AG04450 (cell line): ENCODE measurements at places on chromosomes 3 and 15. TPM values are rescaled to one million over a fixed set of nuclear protein-coding genes. Genes with fewer than 3 reads are reported as not detected.

- DNase-seq, result no peak
Measured at GRCh38 chr15:84659904-84660781, 2.1 kb upstream of the NMB start.

GRCh38 chr3:70889162-70890019 lies 577.0 kb upstream of the MDFIC2 start:
- DNase-seq, result no peak

DNA sequence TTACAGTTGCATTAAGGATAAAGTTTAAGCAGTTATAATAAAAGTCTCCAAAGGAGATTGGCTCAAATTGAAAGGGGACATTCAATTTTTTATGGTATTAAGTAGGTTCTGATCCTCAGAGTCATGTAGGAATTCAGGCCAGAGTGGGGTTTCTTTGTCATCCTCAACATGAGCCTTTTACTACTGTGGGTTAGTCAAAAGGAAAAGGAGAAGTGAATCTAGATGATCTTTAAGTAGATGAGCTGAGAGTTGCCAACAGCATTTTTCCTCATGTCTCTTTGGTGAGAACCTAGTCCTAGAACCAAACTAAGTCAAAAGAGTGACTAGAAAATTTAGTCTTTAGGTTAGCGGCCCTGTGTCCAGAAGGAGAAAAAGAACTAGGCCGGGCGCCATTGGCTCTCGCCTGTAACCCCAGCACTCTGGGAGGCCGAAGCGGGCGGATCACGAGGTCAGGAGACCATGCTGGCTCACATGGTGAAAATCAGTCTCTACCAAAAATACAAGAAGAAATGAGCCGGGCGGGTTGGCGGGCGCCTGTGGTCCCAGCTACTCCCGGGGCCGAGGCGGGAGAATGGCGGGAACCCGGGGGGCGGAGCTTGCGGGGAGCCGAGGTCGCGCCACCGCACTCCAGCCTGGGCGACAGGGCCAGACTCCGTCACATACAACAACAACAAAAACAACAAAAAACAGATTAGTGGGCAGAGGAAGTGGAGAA lies 4.2 kb upstream of the CHL1 start:
- no peak for DNase-seq

- DNase-seq, result no peak
Measured at GRCh38 chr3:156862338-156862737, 36.2 kb downstream of the LEKR1 start.

DNA sequence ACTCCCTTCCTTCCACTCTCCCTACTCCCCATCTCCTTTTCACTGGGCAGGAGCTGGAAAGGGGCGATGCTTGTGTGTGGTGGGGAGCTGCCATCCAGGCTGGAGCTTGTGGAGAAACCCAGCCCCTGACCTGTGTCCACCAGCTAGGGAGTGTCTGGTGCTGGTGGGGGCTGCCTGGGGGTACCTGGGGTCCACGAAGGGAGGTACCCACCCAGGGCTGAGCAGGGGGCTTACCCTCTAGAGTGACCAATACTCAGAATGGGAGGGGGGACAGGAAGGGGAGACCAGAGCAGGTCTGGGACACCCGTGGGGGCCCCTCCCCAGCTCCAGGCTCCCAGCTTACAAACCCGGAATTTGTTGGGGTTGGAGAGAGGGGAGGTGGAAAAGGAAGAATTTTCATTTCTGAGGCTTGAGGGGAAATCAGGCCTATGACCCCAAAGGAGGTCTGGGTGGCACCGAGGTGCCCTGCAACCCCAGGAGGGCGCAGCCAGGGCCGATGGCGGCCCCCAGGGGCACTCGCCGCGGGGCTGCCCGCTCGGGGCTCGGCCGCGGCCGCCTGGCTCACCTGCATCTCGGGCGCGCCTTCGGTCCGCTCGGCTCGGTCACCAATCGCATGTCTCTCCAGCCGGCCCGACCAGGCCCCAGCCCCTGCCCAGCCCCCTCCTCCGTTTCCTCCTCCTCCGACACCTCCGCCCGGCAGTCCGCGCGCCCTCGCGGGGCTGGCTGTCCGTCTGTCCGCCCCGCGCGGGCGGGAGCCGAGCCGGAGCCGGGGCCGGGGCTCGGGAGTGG lies 773 bp downstream of the LINGO1 start:
- DNase-seq, result no peak

DNA sequence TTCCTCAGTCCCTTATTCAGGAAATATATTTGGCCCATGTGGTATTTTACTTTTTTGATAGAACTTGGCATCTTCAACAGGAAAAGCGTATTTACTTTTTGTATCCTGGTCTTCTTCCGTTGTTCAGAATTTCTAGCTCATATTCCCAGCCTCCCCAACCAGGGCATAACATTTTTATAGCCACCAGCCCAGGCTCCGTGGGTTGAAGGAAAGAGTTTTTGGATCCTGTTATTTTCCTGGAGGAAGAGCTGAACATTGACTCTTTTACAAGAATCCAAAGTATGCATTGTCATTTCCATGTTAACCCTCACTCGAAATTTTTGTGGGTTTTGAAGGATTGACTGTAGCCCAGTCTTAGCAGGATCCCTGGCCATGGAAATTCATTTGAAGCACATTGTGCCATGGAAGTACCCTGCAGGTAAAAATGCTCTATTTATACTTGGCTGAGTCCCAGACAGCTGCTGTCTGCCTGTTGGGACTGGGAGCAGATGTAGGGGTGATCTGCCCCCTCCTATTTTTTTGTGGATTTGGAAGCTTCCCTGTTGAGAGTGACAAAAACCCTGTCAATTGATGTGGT lies 98.8 kb downstream of the AKAP13 start:
- no peak for DNase-seq

DNA sequence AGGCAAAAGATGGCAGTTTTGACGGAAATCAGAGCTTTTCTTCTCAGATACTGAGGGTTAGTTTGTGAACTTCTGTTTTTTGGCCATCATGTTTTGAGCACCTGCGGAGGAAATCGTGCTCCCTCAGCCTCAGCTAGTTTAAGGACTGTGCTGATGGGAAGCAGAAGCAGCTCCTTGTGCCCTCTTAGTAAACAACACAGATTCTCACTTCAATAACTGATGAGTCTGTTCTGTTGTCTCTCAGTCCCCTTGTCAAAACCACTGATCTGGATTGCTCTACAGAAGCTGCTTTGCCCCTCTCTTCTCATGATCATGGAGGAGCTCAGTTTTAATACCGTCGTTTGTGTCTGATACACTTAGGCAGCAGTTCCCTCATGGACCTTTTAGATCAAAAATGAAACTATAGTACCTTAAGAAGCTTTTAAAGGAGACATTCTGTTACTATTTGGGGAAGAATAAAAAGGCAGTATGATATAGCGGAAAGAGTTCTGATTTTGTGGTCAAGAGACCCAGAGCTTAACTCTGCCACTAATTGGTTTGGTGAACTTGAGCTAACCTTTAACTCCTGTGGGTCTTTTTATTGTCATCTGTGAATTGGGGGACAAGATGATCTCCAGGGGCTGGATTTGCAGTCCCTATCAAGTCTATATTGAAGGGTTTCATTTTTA lies 152.6 kb downstream of the BBX start:
- DNase-seq, result no peak

DNA sequence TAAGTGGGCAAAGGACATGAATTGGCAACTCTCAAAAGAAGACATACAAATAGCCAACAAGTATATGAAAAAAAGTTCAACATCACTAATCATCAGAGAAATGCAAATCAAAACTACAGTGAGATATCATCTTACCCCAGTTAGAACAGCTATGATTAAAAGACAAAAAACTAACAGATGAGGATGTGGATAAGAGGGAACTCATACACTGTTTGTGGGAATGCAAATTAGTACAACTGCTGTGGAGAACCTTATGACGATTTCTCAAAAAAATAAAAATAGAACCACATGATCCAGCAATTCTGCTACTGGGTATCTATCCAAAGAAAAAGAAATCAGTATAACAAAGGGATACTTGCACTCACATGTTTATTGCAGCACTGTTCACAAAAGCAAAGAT lies 28.6 kb downstream of the NEK10 start:
- DNase-seq, result no peak

GRCh38 chr3:73385568-73385967 lies 239.2 kb downstream of the PDZRN3 start:
- DNase-seq, result no peak

DNA sequence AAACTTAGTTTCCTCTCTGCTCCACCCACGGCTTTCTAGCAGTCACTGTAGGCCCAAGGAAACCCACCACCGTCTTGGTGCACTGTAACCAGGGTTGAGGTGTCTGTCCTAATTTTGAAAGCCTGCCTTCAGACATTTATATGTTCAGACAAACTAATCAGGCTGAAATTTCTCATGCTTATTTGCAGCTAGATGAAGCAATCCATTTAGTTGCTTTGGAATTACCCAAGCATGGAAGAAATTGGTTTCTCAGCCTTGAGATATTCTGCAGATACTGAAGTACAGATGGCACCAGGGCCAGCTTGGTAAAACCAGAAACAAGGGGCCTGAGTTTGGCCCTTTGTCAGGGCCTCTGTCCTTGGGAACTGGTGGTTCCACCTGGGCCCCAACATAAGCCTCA lies 105.4 kb downstream of the CACNA1D start:
- no peak for DNase-seq

DNA sequence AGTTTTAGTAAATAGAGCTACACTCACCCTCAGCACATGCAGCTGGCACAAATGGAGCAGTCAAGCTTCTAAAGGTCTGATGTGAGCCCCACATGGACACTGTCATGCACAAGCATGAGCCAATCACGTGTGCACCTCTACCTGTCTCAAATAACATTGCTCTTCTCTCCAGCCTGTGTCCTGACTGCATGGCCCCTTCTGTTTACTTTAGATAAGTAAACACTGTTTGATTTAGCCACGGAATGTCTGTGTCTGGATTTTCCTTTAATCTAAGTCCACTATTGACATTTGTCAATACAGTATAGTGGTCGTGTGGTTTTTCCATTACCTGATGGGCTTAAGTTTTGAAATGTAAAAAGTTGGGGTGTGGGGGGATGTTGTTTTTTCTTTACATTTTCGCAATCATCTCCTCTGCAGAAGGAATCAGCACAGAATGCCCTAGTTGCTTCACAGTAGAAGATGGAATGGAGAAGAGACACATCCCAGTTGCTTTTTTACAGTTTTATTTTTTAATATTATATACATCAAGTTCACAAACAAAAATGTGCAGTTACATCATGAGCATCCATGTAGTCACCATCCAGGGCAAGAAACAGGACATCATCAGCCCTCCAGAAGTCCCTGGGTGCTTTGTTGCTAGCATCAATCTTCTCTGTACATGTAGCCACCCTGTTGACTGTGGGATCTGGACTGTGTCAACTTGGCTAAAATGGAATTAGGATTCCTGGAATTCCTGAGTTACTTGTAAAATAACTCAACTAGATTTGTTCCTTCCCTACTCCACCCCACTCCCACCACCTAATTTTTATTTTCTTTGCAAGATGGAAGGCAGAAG lies 146.1 kb downstream of the UACA start:
- DNase-seq, result no peak

DNA sequence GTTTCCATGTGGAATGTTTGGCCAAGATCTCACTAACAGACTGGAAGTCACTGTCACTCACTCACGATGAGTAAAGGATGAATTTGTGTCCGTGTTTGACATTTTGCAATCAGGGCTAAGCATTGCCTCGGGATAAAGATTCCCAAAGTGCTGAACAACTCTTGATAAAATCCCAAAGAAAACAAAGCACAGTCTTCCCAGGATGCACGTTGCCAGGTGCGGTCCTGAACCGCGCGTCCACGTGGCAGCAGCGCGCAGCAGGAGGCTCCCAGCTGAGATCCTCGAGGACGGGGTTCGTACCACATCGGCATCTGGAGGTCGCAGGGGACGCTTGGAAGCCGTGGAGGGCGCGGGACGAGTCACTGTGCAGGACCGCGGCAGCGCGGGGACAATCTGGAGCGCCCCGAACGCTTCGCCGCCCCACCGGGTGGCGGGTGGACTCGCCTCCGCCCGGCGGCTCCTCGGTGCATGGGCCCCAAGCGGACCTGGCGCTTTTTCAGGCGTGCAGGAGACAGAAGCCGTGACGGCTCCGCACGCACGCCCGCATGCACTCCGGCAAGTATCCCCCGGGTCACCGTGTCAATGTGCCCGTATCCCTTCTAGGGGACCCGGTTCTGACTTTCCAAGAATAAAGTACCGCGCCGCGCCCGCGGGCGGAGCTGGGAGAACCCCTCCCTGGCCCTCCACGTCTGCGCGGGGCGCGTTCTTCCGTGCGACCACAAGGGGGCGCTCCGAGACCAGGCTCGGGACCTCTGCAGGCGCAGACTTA lies 17.7 kb downstream of the CPN2 start:
- no peak for DNase-seq

DNA sequence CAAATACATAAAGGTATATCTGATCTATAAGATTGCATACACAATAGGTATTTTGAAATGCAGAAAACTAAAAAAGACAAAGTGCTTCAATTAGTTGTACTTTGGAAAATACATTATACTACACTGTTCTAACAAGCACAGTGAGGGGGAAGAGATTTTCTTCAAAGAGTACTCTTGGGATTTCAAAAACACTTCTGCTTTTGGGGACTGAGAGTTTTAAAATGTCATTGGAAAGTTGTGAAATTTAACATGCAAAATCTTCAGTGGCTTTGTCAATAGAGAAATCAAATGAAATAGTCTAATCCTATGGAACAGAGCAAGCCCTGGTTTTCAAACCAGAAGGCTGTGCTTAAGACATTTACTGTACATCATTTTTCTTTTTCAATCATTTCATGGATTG lies 322.2 kb upstream of the SEMA6D start:
- DNase-seq, result no peak

DNA sequence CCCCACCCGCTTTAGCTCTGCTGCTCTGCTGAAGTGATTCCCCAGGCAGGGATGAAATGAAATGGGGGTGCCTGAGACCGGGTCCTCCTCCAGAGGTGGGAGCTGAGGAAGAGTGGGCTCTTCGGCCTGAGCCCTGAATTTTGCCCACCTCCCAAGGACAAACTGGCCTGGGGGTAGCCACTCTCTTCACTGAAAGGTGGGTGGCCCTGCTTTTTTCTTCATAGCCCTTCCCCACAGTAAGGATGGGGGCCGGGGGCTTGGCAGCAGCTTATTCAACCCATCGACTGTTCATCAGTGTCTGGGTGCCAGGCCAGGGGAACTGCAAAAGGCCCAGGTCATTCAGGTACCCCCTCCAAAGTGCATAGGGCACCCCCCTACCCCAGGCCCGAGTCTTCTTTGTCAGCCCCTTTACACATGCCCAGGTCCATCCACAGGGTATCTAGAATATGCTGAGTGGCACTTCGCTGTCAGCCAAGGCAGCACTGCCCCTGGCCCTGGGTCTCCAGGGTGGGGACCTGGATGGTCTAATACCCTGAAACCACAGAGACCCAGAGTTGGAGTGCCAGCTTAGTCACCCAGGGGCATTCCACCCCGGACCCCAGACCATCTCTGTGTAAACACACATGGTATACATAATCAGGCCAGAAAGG lies 7.9 kb downstream of the SCN5A start:
- no peak for DNase-seq

- DNase-seq, result no peak
Measured at GRCh38 chr3:195005759-195006510, 265.0 kb downstream of the XXYLT1 start.

Gene GOLGA8M
- polyA plus RNA-seq, result 0.22 TPM in 1 of 2 replicates, not detected in the other

Gene CCDC9B
- polyA plus RNA-seq, result 5.5 and 8.4 TPM in 2 replicates

Gene HRH1
- polyA plus RNA-seq, result 24.6 and 25.4 TPM in 2 replicates

Gene ITGA11
- 24.0 and 34.7 TPM in 2 replicates for polyA plus RNA-seq

Gene GOLGA8G
- not detected in 2 replicates for polyA plus RNA-seq

Gene EIF4E3
- polyA plus RNA-seq, result 2.3 and 2.5 TPM in 2 replicates

Gene IL17RE
- polyA plus RNA-seq, result 2.0 and 2.1 TPM in 2 replicates

Gene AADAC
- polyA plus RNA-seq, result not detected in 2 replicates

Gene DAPK2
- polyA plus RNA-seq, result 0.42 and 0.57 TPM in 2 replicates

Gene DLEC1
- 0.04 and 0.06 TPM in 2 replicates for polyA plus RNA-seq

Gene GMPS
- polyA plus RNA-seq, result 43.9 and 69.2 TPM in 2 replicates

Gene A4GNT
- polyA plus RNA-seq, result not detected in 2 replicates

Gene CPNE9
- polyA plus RNA-seq, result not detected in 2 replicates

Gene VEPH1
- polyA plus RNA-seq, result 27.3 and 36.4 TPM in 2 replicates
